ENCODE measurements at places on chromosomes 3 and 15. TPM values are rescaled to one million over a fixed set of nuclear protein-coding genes. Genes with fewer than 3 reads are reported as not detected.

CACNA2D3 gene
- 3.2 TPM for total RNA-seq

NLGN1 gene
- total RNA-seq: 20.4 TPM

CADPS gene
- not detected for total RNA-seq

STAC gene
- 22.1 TPM for total RNA-seq

GRM7 gene
- total RNA-seq: not detected

PLCH1 gene
- total RNA-seq: 2.8 TPM

CGNL1 gene
- 6.9 TPM for total RNA-seq

TMC3 gene
- total RNA-seq: not detected

CFAP92 gene
- total RNA-seq: not detected

UBE2E1 gene
- 285 TPM for total RNA-seq

SYNM gene
- 1.7 TPM for total RNA-seq

CPA3 gene
- not detected for total RNA-seq

ARPP21 gene
- total RNA-seq: not detected

GCNT3 gene
- 41.3 TPM for total RNA-seq

GABRG3 gene
- total RNA-seq: not detected

SAMMSON gene
- not detected for total RNA-seq

GOLGA8O gene
- total RNA-seq: 0.20 TPM

LAMB2 gene
- total RNA-seq: 645 TPM

CSTA gene
- not detected for total RNA-seq

KNG1 gene
- not detected for total RNA-seq

EXD1 gene
- not detected for total RNA-seq

CCNB2 gene
- 2.0 TPM for total RNA-seq

CCDC33 gene
- not detected for total RNA-seq

ECE2 gene
- total RNA-seq: not detected

FEZF2 gene
- total RNA-seq: not detected

QARS1 gene
- 381 TPM for total RNA-seq

SLC4A7 gene
- total RNA-seq: 195 TPM

MYZAP gene
- total RNA-seq: 1.7 TPM

LRRC34 gene
- total RNA-seq: 8.0 TPM

GRIP2 gene
- not detected for total RNA-seq

LRRC15 gene
- total RNA-seq: not detected

CHRM5 gene
- total RNA-seq: 0.05 TPM

FBXW12 gene
- total RNA-seq: not detected

ZNF774 gene
- 2.4 TPM for total RNA-seq

CALML4 gene
- total RNA-seq: 1.3 TPM

FAM43A gene
- total RNA-seq: 0.30 TPM

GABRR3 gene
- not detected for total RNA-seq

SUMF1 gene
- 94.0 TPM for total RNA-seq

HCN4 gene
- 0.94 TPM for total RNA-seq

DNAH1 gene
- total RNA-seq: 0.35 TPM

CCR8 gene
- 1.0 TPM for total RNA-seq

ZNF860 gene
- 8.6 TPM for total RNA-seq

DNAH12 gene
- 0.25 TPM for total RNA-seq

FOXB1 gene
- total RNA-seq: not detected

TXNRD3 gene
- 9.5 TPM for total RNA-seq

TICRR gene
- 0.65 TPM for total RNA-seq

CPLX3 gene
- not detected for total RNA-seq

PPP1R14D gene
- not detected for total RNA-seq

CCR1 gene
- 0.15 TPM for total RNA-seq

HAPLN3 gene
- total RNA-seq: 4.7 TPM

AHSG gene
- not detected for total RNA-seq

C3orf33 gene
- 6.0 TPM for total RNA-seq

ESYT3 gene
- 1.2 TPM for total RNA-seq

DPPA4 gene
- not detected for total RNA-seq

MYRIP gene
- total RNA-seq: 0.35 TPM

A4GNT gene
- total RNA-seq: not detected

WNT5A gene
- 20.5 TPM for total RNA-seq

All from renal cortical epithelial cell (primary cell).